Esophagus squamous epithelium (tissue), 5 donors: ENCODE measurements at places on chromosomes 2 and 18. TPM values are rescaled to one million over a fixed set of nuclear protein-coding genes. Genes with fewer than 3 reads are reported as not detected.

- no peak overlapping the region for H3K4me3 ChIP-seq
- H3K4me1 ChIP-seq, result no peaks in the 10 kb centered on the region
- DNase-seq, result no peak
These were observed 233.4 kb upstream of the GALNT5 start for GRCh38 chr2:157024129-157024528.

DNA sequence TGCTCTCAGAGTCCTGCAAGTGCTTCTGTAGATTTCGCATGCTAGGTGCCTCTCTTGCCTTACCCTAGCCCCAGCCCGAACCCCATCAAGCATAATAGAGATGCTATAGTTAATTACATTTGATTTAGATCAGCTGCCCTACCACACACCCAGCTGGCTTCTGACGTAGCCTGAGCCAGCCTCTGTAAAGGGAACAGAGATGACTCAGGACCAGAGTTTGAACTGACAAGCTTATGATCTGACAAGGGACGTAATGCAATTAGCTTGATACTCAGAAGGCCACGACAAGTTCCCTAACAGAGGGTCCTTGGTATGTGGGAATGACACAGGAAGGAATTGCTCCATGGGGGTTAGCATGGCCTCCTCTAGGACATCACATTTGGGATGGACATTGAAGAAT, 126.6 kb downstream of the LRATD1 start:
- no peaks in the 10 kb centered on the region for H3K36me3 ChIP-seq
- H3K27me3 ChIP-seq, result no peaks in the 10 kb centered on the region
- no peak for DNase-seq

GRCh38 chr18:22417496-22418188, at the start of gene CTAGE1:
CTAGE1 (minus strand) TSS chr18:22417915; CDS start chr18:22417811, 104 bp downstream.
- DNase-seq, result no peak
- H3K27ac ChIP-seq, result no peak within 1 kb of the TSS
- H3K36me3 ChIP-seq, result no peaks in the 10 kb centered on the region
- H3K4me3 ChIP-seq, result no peak within 1 kb of the TSS
- no peaks in the 10 kb centered on the region for H3K27me3 ChIP-seq
- H3K4me1 ChIP-seq, result no peaks in the 10 kb centered on the region

DNA sequence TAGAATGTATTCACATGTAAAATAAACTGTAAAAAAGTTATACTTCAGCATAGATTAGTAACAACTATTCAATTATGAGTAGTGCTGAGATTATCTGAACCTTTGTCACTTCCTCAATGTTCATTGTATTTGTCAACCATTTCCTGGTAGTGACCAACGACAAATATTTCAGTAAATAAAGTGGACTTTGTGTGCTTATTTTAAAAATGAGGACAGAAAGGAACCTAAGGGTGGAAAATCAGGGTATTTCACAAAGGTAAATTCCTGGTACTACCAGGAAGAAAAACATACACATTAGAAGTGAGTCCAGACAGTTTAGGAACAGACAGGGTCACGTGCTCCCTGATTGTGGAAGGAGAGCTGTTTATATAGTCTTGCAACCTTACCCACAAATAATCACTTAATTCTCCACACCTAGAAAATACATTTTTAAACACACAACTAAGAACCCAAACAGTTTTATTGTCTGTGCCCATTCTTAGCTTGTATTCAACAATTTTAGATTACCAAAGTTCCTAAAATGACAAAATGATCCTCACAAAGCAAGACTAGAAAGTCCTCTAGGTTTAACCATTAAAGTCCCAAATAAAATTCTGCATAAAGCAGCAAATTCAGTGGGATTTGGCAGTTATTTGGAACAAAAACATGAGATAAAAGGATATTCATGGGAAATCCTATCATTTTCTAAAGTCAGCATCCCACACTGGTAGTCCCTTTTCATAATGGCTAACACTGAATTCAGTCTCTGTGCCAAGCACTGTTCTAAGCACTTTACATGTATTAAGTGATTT, 28.2 kb downstream of the PELI1 start:
- no peaks in the 10 kb centered on the region for H3K27me3 ChIP-seq
- H3K27ac ChIP-seq, result peak overlapping the region; percentile 62
- H3K4me3 ChIP-seq, result no peak overlapping the region
- H3K36me3 ChIP-seq, result no peaks in the 10 kb centered on the region
- no peak for DNase-seq

Gene LYPD1
- total RNA-seq, result 0.57 TPM

Gene ZEB2
- total RNA-seq, result 56.5 TPM
